Adrenal gland (tissue), 19 donors: ENCODE measurements at places on chromosomes 7 and 10. TPM values are rescaled to one million over a fixed set of nuclear protein-coding genes. Genes with fewer than 3 reads are reported as not detected.

DNA sequence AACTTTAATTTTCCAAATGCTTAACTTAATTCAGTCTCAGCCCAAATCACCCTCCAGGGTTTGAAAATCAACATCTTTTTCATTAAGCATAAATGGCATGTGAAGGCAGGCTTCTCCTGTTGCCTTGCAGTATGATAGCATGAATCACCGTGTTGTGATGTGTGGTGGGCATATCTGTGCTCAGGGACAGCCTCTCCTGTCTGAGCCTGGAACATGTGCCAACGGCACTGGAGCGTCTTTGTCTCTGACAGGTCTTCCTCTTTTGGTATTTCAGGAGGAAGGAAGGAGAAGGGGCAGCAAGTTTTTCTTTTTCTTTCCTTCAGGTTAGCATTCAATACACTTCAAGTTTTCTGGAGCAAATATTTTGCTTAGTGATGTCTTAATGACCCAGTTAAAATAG lies 57.6 kb downstream of the LRGUK start:
- DNase-seq, result no peak

GRCh38 chr7:80097756-80098155 lies 36.9 kb upstream of the GNAI1 start:
- no peak for DNase-seq

DNA sequence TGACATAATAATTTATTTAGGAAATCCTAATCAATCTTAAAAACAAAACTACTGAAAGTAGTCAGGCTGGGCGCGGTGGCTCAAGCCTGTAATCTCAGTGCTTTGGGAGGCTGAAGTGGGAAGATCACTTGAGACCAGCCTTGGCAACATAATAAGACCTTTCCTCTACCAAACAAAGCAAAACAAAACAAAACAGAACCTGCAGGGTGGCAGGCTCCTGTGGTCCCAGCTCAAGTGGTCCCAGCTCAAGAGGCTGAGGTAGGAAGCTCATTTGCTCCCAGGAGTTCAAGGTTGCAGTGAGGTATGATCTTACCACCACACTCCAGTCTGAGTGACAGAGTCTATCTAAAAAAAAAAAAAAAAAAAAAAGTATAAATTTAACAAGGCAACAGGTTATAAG lies 748.0 kb downstream of the CNTNAP2 start:
- DNase-seq, result no peak

DNA sequence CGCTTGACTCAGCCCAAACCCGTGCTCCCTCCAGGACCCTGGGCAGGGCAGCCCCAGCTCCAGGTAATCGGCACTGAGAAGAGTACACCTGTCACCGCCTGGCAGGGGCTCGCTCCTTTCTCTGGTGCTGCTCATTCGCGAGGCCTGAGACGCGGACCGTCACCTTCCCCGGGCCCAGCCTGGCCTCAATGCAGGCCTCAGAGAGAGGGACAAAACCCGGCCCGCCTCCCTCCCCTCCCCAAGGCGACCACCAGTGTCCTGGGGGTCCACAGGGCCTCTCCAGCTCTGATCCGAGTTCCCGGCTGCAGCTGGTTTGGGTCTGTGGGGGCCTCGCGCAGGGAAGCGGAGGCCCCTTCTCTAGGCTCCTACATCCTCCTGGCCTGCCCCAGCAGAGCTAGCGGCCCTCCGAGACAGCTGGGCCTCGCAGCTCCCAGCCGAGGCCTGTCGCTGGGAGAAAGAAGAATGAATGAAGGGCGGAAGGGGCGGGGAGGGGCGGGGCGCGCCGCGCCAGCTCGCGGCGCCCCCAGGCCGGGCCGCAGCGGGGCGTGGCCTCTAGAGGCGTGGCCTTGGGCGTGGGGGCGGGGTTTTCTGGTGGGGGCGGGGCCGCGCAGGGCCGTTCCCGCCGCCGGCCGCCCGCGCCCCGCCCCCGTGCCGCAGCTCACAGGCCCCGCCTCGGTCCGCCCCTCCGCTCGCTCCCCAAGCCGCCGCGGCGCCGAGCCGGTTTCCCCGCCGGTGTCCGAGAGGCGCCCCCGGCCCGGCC lies at the start of gene LIMK1:
LIMK1 (plus strand) TSS at position 688 of the 760 bp plus-strand sequence. CDS start 187 bp downstream, outside the sequence.
- DNase-seq, result peak; percentile 80

DNA sequence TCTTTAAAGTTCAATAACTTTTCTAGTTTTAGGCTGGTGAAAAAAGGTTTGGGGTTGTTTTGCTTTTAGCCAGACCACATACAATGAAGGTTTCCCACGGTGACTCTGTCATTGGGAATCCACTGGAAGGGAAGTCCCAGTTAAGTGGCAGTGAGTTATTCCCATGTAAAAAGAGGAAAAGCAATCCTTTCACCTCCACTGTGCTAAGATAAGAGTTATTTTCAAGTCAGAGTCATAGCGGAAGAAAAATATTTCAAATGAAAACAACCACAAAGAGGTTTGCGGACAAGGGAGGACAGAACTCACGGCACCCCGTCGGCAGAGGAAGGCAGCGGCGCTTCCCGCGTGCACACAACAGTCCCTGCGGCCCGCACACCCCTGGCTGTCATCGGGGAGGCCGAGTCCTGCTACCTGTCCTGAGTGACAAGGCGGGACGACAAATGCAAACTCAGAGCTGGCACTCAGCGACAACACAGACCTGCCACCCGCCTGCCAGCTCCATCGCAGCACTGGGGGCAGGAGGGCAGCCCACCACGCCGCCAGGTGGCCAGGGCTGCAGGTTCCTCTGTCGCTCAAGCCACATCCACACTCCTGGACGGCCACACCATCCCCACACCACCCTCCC lies 9.3 kb upstream of the PAPOLB start:
- DNase-seq, result no peak

GRCh38 chr10:30154561-30154960 lies 95.2 kb upstream of the JCAD start:
- DNase-seq, result no peak

DNA sequence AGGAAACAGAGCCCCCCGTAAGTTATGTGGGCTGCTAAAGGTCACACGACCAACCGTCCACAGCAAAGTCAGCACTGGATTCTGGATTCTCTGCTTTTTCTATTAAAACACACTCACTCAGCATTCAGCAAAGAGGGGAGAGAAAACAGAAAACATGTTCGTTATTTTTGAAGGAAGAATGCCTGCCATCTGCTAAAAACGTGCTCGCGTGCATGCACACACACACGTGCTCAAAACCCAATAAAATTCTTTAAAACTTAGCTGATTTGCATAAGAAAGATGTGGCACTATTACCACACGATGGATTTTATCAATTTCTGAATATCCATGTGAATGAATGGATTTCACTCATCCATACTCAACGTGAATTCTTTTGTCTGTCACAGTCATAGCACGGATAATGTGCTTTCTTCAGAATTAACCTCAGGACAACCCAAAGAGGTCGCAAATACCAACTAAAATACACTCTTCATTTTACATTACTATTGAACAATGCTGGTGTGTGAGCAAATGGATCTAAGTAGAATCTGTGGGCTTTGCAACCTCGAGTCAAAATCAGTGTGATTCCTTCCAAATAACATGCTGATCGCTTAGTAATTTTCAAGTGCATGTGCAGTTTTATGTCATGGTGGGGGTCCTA lies 40.8 kb downstream of the NRP1 start:
- DNase-seq, result no peak

- DNase-seq, result peak; percentile 63
Observed at GRCh38 chr7:75650062-75650461, 88.7 kb downstream of the HIP1 start.

GRCh38 chr10:101525848-101526247 lies 62.2 kb downstream of the POLL start:
- DNase-seq, result no peak

- DNase-seq, result no peak
Observed at GRCh38 chr10:113096128-113096996, 146.3 kb downstream of the TCF7L2 start.

DNA sequence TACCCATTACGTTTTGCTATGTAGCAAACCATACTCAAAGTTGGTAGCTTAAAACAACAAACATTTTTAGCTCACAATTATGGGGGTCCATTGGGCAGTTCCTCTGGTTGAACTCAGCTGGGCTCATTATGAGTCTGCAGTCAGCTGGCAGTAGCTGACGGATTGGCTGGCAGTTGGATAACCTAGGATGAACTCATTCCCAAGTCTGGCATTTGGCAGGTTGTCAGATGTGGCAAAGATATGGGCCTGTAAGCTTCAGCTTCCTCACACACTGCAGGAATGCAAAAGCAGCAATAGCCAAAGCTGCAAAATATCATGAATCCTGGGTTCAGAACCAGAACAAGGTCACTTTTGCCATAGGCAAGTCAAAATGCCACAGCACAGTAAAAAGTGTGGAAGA lies 412.2 kb upstream of the SORCS1 start:
- DNase-seq, result no peak

DNA sequence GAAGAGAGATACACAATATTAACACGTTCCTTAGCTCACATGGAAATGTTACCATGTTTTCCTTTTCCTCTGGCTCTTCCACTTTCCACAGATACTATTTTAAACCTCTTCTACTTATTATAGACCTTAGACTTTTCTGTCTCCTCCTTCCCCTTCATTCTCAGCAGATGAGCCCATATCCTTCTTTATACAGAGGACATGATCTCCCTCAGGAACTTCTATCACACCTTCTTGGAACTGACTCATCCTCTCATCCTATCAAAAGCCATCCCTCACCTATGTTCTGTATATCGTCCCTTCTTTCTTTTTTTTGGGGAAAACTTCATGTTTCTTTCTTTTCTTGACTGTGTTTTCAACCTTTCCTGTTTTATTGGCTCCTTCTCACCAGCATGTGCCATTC lies 20.8 kb downstream of the MTPN start:
- DNase-seq, result no peak

- peak; percentile 47 for DNase-seq
Observed at GRCh38 chr10:92419740-92420545, 129.0 kb downstream of the MARCHF5 start.

DNA sequence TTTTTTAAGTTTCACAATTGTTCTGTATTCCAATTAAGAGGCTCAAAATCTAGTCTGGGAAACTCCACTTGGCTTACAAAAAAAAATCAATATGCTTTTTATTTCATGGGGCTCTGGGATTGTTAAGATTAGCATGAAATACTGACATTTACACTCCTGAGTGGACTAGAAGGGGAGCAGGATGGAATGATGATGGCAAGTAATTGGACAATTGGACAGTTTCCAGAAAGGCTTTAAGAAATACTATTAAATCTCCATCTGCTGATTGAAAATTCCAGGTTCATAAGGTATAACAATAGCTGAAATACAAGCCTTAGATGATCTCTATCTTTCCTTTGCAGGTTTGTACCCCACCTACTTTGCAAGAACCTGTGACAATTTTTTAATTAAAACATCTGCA lies 184.4 kb downstream of the LRRTM3 start:
- DNase-seq, result no peak

DNA sequence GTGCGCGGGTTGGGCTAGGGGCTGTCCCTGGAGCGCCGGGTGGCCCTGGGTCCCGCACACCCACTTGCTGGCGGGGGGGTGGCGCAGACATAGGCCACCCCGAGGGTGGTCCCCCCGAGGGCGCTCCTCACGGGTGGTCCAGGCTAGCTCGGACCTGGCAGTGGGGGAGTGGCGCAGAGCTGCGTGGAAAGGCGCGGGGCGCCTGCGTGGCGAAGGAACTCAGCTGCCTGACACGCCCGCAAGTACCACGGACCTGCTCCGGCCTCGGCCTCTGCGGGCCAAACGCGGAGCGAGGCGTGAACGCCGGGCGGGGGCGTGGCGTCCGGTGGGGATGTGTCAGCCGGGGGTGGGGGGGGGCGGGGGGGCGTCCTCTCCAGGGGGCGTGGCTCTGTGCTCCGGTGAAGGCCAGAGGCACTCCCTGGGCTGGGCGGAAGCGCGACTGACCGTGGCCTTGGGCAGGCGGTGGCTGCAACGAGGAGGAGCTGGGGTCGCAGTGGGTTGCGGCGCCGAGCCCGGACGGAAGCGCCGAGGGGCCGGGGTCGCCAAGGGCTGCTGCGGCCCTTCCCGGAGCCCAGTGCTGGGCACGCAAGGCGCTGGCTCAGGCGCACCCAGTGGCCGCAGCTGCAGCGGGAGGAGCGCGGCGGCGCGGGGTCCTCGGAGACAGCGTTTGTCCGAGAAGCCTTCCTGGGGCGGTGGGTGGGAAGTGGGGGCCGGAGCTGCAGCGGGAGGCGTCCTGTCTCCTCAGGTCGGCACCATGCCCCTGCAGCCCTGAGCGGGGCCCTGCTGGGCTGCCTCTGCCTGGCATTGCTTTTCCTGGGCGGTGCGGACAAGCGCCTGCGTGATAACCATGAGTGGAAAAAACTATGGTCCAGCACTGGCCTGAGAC lies 58.9 kb upstream of the NUPR2 start:
- DNase-seq, result peak; percentile 76

- no peak for DNase-seq
Observed at GRCh38 chr7:127850195-127850594, 181.0 kb downstream of the LRRC4 start.

GRCh38 chr7:1021366-1021765 lies 23.0 kb upstream of the GPR146 start:
- DNase-seq, result no peak

DNA sequence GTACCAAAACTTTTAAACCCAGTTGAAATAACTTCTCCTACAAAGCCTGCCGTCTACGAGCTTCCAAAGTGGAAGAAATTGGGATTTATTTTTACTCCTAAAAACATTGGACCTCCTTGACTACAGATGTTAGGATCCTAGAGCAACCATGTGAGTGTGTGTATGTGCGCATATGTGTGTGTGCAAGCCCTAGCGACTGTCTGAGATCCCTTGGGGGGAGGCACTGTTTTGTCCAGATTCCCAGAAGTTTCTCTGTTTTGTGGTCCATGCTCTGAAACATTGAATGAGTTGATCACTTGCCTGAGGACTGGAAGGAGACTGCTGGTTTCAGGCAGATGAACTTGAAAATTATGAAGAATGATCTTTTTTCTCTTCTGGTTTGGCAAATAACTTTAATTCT lies 312.3 kb upstream of the ZNF32 start:
- DNase-seq, result no peak

- DNase-seq, result no peak
Observed at GRCh38 chr7:34190299-34190698, 285.0 kb downstream of the BMPER start.

DNA sequence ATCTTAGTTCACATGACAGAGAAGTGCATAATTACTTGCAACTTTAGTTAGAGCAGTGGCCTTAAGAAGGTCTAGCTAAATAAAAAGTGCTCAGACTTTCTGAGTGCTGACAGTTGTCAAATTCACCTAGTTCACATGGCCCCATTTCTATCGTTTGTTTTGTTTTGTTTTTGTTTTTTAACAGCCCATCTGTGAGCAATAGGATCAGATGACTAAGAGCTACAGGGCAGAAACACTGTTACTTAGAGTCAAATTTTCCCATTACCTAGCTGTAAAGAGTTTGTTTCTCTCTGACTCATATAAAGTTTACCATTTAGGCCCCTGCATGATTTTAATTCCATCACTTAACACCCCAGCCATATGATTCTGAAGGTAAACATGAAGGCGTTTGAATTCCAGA lies 18.8 kb downstream of the CAV1 start:
- no peak for DNase-seq

Gene SVOPL
- total RNA-seq, result 1.2 TPM

Gene TBATA
- not detected for total RNA-seq

Gene ZNF37A
- total RNA-seq, result 17.7 TPM

Gene SPDYE8
- total RNA-seq, result not detected

Gene CALCR
- total RNA-seq, result 0.14 TPM

Gene STEAP1B
- 0.91 TPM for total RNA-seq

Gene PIP4K2A
- 27.8 TPM for total RNA-seq

Gene PGAM2
- 7.9 TPM for total RNA-seq

Gene HTRA1
- 109 TPM for total RNA-seq

Gene SRRM3
- 14.3 TPM for total RNA-seq

Gene CALHM1
- not detected for total RNA-seq

Gene GNAT3
- total RNA-seq, result not detected

Gene SORCS3
- total RNA-seq, result not detected

Gene PLEKHS1
- total RNA-seq, result not detected
